Amniotic stem cell (primary cell): ENCODE measurements at places on chromosomes 13 and 19.
A peak's percentile ranks its signal among the peaks of the same experiment; 100 is the strongest.

- DNase-seq: no peak
Observed at GRCh38 chr13:29319451-29319850, 276.0 kb downstream of the SLC7A1 start.

- no peak for DNase-seq
Observed at GRCh38 chr13:33152389-33152788, 133.2 kb downstream of the STARD13 start.

- DNase-seq: no peak
Observed at GRCh38 chr13:21616880-21617279, 12.9 kb upstream of the MICU2 start.

GRCh38 chr19:5024282-5024681, 55.4 kb downstream of the KDM4B start:
- no peak for DNase-seq

GRCh38 chr19:30757837-30758617, 385.8 kb downstream of the ZNF536 start:
- no peak for DNase-seq

DNA sequence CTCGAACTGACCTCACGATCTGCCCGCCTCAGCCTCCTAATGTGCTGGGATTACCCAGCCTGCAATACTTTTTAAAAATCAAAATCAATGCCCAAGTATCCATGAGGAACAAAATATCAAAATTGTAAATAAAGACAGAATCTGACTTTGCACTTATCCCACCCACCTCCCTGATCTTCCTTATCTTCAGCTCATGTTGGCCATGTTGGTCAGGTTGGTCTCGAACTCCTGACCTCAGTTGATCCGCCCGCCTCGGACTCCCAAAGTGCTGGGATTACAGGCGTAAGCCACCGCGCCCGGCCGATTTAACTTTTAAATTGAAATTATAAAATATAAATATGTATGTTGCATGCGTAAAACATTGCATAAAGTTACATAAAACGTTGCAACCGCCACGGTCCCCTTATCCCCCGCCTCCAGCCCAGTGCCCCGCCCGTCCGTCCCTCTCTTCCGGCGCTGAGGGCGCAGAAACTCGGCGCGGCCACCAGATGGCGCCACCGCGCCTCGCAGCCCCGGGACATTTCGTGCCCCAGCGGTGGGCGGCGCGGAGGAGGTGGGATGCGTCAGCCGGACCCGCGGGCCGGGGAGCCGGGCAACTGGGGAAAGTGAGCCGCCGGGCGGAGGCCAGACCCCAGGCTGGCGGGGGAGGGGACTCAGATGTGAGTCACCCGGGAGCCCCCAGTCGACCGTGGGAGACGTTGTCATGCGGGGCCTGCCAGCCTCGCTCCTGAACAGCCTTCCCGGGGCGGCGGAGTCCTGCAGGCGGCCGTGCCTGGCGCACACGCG, 1.5 kb upstream of the GADD45B start:
- peak; percentile 81 for DNase-seq
